ENCODE measurements at places on chromosomes 13 and 19. TPM values are rescaled to one million over a fixed set of nuclear protein-coding genes. Genes with fewer than 3 reads are reported as not detected.

- no peak for DNase-seq
These were observed 55.1 kb upstream of the NBEA start for GRCh38 chr13:34886987-34887386.

DNA sequence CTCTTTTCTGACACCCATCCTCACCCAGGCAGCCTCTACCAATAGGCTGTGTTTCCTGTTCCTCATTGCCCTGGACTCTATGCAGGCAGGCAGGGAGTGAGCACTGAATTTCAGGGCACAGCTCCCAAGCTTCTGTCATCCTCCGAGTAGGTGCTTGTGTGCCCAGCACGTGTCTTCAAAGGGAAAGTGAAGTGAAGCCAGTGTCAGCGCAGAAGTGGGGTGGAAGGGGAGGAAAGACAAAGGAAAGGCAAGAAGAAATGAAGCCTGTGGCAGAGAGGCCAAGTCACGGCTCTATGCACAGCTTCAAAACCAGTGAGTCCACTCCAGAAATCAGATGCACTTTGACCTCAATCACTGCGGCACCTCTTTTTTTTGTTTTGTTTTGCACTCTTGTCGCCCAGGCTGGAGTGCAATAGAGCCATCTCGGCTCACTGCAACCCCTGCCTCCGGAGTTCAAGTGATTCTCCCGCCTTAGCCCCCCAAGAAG is 16.9 kb downstream of the CEBPA start:
- no peak for DNase-seq

AKT1S1 gene
- total RNA-seq, result 13.4 TPM

DNA sequence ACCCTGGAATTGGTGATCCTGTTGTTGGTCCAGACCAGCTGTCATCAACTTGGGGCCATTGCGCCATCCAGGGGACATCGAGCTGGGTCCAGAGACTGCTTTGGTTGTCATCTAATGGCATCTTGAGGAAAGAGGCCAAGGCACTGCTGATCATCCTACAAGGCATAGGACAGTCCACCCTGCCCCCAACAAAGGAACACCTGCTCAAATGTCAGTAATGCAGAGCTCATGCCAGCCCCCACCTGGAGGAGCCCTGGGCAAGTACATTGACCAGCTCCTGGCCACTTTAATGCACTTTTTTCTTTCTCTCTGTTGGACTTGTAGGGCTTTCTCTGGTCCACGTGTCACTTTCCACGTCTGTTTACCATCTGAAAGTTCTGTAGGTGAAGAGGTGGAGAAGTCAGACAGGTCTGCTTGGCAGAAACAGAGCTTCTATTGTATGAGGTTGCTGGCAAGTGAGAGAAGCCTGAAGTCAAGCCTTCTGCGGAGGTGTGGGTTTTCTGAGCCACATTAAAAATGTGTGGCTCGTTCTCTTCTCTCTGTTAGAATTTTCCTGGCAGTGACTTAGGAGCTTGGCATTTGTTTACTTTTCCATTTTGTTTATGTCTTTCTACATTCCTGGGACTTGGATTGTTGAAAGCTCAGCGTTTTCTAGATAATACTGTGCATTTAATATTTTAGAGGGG is 124.0 kb upstream of the RNF113B start:
- no peak for DNase-seq

GRCh38 chr13:20667857-20668437 is 35.6 kb upstream of the IL17D start:
- DNase-seq, result no peak

- no peak for DNase-seq
These were observed 59.4 kb downstream of the LACC1 start for GRCh38 chr13:43939086-43939485.

- no peak for DNase-seq
These were observed 116.0 kb downstream of the ZNF536 start for GRCh38 chr19:30488191-30488590.

IRS2 gene
- 1.6 TPM for total RNA-seq

- DNase-seq, result no peak
These were observed 16.2 kb downstream of the LACC1 start for GRCh38 chr13:43895940-43896339.

- DNase-seq, result no peak
These were observed 4.9 kb upstream of the BRD4 start for GRCh38 chr19:15337202-15337601.

GRCh38 chr13:101399365-101399764 is 16.9 kb downstream of the NALCN start:
- DNase-seq, result no peak

GRCh38 chr19:35741203-35741515 is 1.1 kb downstream of the IGFLR1 start:
- no peak for DNase-seq

TGFBR3L gene
- total RNA-seq, result 7.7 TPM

DNA sequence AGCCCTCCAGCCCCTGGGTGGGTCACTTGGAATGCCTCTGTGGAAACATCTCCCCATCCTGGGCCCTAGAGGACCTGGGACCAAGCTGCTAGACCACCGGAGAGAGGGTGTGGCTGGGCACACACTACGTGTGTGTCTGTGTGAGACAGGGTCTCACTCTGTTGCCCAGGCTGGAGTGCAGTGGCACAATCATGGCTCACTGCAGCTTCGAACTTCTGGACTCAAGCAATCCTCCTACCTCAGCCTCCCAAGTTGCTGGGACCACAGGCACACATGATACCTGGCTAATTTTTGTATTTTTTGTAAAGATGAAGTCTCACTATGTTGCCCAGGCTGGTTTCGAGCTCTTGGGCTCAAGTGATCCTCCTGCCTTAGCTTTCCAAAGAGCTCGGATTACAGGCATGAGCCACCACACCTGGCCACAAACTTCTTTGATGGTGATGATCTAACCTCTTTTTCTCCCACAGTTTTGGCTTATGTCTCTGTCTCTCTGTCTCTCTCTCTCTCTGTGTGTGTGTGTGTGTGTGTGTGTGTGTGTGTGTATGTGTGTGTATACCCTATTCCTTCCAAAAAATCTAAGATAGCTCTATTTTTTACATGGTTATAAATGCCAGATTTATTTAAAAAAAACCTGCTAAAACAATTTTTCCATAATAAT is 32.1 kb upstream of the SLC7A9 start:
- DNase-seq, result no peak

DNA sequence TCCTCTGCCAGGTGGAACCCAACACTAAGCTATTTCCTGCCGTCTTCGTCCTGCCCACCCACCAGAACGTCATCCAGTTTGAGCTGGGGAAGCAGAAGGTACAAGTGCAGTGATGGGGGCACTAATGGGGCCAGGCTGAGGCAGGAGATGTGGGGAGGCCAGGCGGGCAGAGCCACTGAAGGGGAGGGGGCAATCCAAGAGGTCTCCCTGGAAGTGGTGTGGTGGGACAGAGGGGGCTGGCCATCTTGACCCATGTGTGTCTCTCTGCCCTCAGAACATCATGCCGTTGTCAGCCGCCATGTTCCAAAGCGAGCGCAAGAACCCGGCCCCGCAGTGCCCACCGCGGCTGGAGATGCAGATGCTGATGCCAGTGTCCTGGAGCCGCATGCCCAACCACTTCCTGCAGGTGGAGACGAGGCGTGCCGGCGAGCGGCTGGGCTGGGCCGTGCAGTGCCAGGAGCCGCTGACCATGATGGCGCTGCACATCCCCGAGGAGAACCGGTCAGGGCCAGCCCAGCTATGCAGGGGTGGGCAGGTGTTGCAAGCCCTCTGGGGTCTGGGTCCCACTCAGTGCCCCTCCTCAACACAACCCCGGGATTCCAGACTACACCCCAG is 49.6 kb downstream of the RYR1 start:
- no peak for DNase-seq

VASP gene
- 223 TPM for total RNA-seq

DNA sequence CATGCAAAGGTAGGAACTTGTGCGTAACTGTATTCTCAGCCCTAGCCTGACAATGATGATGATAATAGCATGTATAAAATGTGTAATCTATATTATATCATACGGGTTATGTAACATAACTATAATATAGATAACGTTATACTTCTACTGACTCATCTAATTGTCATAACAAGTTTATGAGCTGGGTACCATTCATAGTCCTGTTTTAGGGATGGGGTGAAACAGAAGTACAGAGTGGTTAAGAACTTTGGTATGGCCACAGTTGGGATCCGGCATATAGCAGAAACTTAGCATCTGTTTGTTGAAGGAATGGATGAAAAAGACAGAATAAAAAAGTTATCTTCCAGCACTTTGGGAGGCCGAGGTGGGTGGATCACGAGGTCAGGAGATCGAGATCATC is 5.2 kb downstream of the CTU1 start:
- no peak for DNase-seq

GRCh38 chr13:91101381-91101780 is 246.1 kb upstream of the MIR17HG start:
- DNase-seq, result no peak

DNA sequence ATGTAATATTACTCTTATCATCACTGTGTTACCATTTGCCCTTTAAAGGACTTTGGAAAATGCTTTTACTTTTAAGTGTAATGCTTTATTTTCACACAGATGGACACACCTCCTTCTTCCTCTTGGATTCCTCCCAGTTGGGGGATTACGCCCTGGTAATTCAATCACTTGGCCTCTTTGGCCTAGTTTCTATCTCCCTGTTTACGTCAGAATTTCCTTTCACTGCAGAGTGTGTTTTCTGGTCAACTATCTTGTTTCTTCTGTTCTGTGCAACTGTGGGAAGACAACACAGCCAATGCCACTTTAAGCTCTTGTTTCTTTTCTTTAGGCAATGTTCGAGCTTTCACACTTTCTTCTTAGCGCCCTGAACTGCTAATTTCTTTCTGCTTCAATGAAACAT is 257.3 kb upstream of the MAB21L1 start:
- no peak for DNase-seq
